Caco-2 (cell line): ENCODE measurements at places on chromosomes 6 and 20.

DNA sequence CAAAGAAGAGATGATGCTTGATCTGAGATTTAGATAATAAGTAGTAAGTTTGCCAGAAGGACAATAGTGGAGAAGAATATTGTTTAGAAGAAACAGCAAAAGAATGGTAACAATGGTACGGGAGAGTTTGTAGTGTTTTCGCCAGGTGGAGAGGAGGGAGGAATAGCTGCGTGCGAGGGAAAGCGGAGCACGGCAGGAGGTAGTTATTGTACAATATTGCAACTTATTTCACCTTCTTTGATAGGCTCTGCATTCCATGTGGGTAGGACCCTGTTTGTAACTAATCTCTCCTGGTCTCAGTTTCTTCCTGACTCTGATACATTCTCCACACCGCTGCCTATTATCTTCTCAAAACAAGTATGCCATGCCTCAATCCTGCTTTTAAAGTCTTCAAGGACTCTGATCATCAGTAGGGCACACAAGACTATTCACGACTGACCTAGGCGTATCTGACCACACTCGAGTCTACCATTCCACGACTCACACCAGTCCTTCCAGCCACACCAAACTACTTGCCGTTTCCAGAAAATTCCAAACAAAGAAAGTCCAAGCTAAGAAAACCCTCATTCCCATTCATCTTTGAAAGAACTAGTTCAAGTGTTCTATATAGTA is 1.1 kb downstream of the PPIL4 start:
- DNase-seq = no peak

- no peak for DNase-seq
These were observed 45.0 kb downstream of the SLC23A2 start for GRCh38 chr20:4956200-4956810.

DNA sequence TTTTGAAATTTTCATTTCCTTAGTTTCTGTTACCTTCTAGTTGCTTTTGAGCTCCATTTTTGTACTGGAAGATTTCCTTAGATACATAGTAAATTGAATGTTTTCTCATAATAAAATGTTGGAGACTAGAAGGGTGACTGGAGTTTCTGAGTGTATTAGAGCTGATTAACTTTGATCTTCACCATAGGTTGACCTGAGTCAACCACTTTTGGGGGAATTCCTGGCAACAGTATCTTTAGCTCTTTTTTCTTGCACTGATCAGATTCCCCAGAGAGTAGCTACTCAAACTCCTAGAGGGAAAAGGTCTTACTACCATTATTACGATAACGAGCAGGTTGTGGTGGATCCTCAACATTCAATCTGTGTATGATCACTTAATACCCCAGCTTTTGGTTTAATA is 72.7 kb downstream of the KHDC1L start:
- DNase-seq = no peak

GRCh38 chr20:62625516-62625915 is 16.8 kb upstream of the SLCO4A1 start:
- no peak for DNase-seq

- DNase-seq = peak; percentile 51
These were observed 37.9 kb upstream of the NEDD9 start for GRCh38 chr6:11270030-11271027.

DNA sequence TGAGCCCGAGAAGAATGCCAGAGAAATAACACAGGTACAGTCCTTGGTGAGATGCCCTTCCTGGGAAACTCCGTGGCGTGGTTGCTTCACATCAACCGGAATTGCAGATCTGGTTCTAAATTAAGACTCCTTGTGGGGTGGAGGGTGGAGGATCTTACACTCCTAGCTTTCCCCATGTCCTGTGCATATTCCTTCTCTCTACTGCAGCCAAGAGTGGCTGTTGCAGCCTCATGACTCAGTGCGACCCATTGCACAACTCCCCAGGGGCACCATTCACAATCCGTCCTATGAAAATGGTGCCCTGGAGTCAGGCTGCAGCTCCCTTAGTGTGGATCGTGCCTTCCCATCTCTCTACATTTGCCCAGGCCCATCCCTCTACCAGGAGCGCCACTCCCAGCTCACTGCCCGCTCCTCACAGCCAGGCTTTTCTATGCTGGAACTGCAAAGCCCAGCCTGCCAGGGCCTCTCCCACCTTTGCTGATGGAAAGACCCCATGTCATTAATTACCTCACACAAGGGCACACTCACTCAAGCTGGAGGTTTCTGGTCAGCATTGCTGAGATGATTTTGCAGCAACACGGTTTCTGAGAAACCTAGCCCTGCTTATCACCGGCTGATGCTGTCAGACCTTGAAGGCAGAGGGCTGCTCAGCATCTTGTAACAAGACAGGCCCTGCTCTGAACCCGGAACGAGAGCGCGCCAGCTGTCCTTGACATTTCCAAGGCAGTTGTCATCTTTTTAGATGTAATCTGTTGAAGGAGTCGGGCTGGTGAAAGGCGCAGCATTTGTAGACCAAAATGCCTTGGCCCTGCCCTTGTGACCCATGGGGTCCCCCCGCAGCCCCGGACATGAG is 39.7 kb downstream of the SIRPA start:
- DNase-seq = no peak

DNA sequence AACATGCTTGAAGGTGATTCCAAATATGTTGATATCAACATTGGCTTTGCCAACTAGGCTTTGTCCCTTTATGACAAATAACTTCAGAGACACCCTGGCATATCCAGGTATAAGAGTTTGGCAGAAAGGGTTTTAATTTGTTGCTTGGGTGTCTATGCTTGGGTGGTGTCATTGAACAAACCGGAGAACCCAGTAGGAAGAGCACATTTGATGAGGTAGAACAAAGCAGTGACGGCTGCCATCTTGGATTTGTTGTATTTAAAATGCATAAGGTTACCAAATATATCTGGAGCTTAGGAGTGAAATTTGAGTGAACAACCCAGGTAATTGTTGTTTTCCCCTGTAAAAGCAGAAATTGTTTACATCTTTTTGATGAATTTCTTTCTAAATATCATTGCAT is 503.7 kb upstream of the JARID2 start:
- DNase-seq = no peak

GRCh38 chr20:25460566-25461280 is 53.2 kb downstream of the GINS1 start:
- no peak for DNase-seq

DNA sequence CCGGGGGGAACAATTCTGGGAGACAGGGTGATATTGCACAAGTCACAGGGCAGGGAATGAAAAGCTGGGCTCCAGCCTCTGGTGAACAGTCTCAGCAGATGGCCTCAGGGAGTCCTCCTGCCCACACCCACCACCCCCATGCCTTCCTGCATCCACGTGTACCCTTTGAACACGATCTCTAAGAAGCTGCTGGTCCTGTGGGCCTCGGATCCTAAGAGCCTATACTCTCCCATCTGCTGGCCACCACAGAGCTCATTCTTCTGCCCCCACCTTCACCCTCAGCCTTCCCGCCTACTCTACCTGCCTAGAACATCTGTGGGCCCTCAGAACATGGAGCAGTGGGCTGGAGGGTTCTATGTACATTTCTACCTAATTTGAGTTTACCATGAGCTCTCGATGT is 60.3 kb downstream of the TRERF1 start:
- DNase-seq = no peak

- no peak for DNase-seq
These were observed 128.8 kb downstream of the PHF3 start for GRCh38 chr6:63764318-63764916.

DNA sequence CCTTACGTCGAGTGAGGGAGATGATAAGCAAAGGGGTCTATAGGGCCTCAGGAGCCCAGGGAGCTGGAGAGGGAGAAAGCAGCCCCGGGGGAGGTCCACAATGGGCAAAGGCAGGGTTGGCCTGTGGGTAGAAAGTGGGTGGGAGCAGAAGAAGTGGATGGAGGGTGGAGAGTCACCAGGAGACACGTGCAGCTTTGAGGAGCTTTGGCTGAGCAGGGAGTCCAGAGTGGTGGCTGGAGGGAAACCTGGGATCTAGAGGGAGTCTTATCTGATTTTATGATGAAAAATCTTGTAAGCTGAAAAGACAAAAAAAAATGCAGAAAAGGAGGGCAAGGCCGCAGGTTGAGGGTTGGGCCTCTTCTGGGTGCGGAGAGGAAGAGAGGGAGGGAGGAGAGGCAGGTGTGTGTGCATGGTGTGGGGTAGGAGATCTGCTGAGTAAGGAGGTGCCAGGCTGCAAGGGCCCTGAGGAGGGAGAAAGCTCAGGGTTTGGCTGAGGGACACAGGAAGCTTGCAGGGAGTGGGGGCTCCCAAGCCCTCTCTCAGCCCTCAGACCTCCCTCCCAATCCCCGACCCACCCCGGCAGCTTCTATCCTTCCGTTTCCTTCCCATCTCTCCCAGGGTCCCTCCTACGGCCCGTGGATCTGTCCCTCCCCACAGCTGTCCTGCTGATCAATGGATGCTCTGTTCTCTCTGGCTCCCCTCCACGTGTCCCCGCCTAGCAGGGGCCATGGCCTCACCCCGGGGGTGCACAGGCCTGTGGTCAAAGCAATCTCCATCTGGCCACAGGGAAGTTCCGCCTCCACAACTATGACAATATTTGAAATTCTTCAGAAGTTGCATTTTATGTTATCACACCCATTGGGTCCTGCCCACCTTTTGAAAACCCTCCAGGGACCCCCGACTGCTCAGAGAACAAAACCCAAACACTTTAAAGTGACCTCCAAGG is 17.1 kb upstream of the BPI start:
- no peak for DNase-seq

- no peak for DNase-seq
These were observed 34.4 kb downstream of the EDN3 start for GRCh38 chr20:59334651-59335300.

GRCh38 chr6:163308629-163309440 is 105.7 kb upstream of the QKI start:
- no peak for DNase-seq

GRCh38 chr20:20888266-20888656 is 175.8 kb upstream of the RALGAPA2 start:
- no peak for DNase-seq

GRCh38 chr20:62553136-62553837 is 77.5 kb upstream of the GATA5 start:
- DNase-seq = no peak

- DNase-seq = no peak
These were observed 674.9 kb downstream of the HDGFL1 start for GRCh38 chr6:23244300-23244699.

- DNase-seq = no peak
These were observed 7.2 kb upstream of the LCA5 start for GRCh38 chr6:79544299-79544927.

DNA sequence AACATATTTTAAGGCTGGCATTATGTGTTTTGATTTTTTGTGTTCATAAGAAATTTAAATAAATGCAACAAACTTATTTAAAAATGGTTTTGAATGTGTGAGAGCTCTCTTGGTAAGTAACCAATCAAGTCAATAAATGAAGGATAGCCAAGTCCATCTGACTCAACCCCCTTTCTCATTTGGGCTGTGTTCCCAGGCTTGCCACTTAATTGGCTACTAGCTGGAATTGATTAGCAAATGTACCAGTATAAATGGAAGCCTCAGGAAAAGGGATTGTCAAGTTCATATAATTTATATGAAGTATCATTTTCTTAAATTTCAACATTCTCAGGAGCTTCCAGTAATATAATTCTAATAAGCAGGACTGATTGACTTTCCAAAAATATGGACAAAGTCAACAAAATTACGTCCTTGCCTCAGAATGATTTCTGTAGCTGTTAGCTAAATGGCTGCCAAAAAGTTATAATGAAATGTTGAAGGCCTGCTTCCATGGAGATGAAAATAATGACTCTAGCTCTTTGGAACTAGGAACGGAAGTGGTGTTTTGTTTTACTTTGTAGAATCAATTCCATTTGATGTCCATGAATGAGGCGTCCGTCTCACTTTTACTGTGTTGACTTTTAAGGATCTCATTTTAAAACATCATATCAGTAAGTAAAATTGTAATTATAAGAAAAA is 614.9 kb downstream of the CDH26 start:
- no peak for DNase-seq

- no peak for DNase-seq
These were observed 81.5 kb upstream of the SOX4 start for GRCh38 chr6:21511891-21512550.

DNA sequence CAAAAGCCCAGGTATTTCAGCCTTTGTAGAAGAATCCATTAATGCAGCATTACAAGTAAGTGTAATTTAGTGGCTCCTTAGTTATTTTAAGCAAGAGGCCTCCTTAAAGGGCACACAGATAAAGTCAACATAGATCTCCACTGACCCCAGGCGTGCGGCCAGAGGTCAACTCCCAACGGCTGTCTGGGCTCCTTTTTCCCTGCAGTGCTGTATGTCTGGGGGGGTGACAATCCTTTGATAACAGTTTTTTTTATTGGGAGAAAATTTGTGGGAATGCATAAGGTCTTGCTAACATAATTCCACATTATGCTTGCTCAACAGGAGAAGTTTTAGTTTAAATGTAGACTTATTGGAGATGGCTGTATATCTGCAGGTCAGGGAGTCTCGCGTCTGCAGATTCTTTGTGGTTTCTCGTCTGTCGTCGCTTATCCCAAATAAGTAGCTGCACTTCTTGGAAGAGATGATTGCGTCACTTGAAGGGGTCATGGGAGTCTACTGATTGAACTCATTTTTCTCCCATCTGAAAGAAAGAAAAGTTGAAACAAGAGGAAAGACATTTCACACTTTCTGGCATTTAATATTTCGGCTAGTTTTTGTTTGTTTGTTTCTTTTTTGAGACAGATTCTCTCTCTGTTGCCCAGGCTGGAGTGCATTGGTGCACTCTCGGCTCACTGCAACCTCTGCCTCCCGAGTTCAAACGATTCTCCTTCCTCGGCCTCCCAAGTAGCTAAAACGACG is 151.7 kb upstream of the AKAP12 start:
- peak; percentile 15 for DNase-seq
